Spleen (tissue), 13 donors: ENCODE measurements at places on chromosomes 2 and 18. TPM values are rescaled to one million over a fixed set of nuclear protein-coding genes. Genes with fewer than 3 reads are reported as not detected.

- no peak for DNase-seq
Observed at GRCh38 chr2:232058931-232059330, 97.4 kb downstream of the DIS3L2 start.

GRCh38 chr2:157498483-157498882 lies 54.6 kb upstream of the CYTIP start:
- no peak for DNase-seq

Gene SLC23A3
- total RNA-seq = 5.0 TPM

Gene TBR1
- not detected for total RNA-seq

Gene CYTIP
- total RNA-seq = 132 TPM

- DNase-seq = no peak
Observed at GRCh38 chr2:64675860-64676259, 22.1 kb upstream of the SERTAD2 start.

DNA sequence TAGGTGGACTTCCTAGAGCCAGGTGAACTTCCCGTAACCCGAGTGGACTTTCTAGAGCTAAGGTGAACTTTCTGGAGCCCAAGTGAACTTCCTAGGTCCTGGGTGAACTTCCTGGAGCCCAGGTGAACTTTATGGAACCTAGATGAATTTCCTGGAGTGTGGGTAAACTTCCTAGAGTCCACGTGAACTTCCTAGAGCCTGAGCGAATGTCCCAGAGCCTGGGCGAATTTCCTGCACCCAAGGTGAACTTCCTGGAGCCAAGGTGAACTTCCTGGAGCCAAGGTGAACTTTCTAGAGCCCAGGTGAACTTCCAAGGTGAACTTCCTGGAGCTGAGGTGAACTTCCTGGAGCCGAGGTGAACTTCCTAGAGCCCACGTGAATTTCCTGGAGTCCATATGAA lies 70.0 kb downstream of the RTP5 start:
- no peak for DNase-seq

GRCh38 chr18:32542221-32542798 lies 71.6 kb upstream of the GAREM1 start:
- DNase-seq = no peak

Gene DBI
- 64.4 TPM for total RNA-seq

- DNase-seq = no peak
Observed at GRCh38 chr18:42192251-42193248, 237.5 kb downstream of the PIK3C3 start.
